CD14-positive monocyte (primary cell): ENCODE measurements at places on chromosomes 13 and 19.

DNA sequence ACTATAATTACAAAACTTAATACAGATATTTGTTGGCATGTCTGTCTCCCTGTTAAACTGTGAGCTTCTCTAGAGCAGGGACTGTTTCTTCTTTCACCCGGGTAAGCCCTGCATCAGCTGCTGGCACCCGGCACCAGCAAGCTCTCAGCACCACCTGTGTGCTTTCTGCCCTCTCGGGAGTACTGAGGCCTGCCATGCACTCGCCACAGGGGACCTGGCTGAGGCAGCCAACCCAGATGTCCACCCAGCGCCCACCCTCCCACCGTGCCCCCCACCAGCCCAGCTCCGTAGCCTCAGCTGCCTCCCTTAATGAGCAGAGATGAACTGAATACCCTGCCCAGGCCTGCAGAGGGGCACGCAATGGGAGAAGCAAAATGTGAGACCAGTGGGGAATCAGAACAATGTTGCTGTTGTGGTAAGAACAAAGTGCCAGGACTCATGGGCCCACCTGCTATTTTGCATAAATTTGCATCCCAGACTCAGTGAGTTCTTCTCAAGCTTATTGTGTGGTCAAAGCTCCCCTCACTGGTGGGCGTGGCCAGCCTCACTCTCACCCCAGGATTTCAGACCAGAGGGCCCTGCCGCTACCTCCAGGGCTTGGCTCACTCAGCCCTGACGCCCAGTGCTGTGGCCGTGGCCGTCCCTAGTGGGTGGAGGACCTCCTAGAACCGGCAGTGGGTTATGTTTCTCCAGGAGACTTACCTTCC lies 14.6 kb upstream of the SERPINE3 start:
- DNase-seq, result no peak

DNA sequence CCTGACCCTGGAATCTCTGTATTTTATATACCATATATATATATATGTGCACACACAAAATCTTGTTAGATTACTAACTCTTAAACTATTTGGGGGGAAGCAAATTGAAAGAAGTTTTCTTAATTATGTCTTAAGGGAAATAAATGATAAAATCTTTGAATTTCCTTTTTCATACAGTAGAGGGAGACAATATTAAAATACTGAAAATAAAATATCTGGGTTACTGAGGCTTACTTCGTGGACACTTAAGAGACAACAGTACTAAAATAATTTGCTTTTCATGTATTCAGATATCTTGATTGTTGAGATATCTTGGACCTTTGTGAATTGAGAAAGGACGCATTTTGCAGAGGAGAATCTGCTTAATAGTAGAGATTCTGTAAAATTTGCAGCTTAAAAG lies 17.0 kb downstream of the SUGT1 start:
- DNase-seq, result no peak

DNA sequence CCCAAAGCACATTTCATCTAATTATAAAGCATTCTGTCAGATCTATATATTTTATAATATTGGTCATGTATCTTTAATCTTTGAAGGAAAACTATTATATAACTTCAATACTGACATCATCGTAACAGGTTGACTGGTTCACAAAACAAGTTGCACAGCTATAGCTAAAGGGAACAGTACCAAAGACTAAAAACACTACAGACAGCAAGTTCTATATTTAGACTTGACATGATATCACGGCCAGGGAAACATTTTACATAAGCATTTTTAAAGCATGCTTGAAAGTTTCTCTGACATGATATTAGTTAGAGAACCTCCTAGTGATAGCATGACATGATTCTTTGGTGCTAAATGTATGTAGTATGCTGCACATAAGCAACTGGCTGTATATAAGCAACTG lies 182.5 kb downstream of the NDFIP2 start:
- no peak for DNase-seq

- no peak for DNase-seq
These were observed 90.5 kb downstream of the STARD13 start for GRCh38 chr13:33194820-33195692.

GRCh38 chr13:83153848-83154247 lies 728.4 kb downstream of the SLITRK1 start:
- DNase-seq, result no peak

DNA sequence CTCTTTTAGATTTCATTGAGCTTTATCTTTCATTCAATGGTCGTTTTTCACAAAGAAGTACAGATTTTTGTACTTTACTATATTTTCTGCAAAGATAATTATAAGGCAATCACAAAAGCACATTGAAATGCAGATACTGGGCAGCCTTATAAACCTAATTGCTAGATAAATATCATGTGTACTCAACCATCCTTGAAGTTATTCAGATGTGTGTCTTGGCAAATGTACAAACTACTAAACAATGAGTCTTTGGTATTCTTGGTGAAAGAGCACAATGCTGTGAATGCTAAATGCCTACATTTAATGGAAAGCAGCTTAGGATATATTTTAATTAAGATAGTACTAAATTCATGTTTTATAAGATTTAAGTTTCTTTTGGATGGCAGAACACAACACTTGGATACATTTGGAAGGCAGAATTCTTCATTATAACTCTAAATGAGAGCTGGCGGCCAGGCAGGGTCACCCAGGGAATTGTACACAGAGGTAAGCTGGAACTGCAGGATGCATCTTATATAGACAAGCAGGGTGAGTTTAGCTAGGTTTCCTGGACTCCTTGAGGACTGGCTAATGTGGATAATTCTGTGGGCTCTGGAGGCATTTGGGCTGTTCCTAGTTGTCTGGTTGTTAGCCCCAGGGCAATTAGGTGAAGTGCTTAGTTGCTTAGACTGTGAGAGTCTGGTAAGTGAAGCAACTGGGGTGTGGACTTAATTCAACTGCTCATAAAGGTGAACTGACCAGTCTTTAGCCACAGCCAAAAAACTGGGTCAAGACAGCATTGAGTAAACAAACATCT lies 286.6 kb downstream of the PCDH20 start:
- no peak for DNase-seq
